ENCODE measurements at places on chromosomes 12 and 14.

DNA sequence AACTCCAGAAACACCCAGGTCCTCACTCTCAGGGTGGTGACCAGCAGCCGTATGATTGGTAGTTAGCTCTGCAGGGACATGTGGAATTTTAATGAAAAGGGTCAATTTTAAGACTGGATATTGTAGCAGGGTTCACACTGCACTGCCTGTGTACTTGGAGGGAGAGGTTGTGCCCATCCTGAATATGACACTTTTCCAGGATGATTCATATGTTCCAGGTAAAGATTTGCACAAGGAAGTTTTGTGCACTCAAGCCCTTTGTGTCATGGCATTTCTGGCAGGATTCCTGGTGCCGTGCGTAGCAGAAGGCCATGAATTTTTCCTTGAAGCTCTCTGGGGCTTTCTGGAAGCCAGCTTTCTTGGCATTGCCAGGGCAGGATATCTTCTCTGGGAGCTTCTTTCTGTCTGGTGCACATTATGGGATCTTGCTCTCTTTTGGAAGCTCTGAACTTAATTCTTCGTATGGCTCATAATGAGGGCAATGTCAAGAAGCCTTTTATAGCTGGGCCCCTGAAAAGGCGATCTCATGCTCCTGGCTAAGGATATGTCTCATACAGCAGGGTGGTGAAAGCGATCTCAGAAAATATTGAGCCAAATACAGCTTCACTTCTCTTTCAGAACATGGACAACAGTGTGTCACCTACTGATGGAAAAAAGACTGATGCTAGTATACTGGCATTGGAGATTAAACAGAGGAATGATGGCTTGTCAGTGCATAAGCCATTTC, 1133.9 kb downstream of the AACS start:
- DNase-seq = no peak

GRCh38 chr12:93019975-93020630, 91.0 kb upstream of the EEA1 start:
- DNase-seq = no peak

GRCh38 chr12:39123580-39124253, 218.3 kb upstream of the CPNE8 start:
- DNase-seq = no peak

- no peak for DNase-seq
These were observed 21.3 kb downstream of the KCNA5 start for GRCh38 chr12:5064913-5065490.

GRCh38 chr12:124913474-124914391, 717 bp downstream of the UBC start:
- DNase-seq = peak; percentile 92

GRCh38 chr14:28782301-28782700, 15.7 kb downstream of the FOXG1 start:
- no peak for DNase-seq
